CD4-positive, CD25-positive, alpha-beta regulatory T cell (primary cell): ENCODE measurements at places on chromosomes 12 and 14.

- no peak for DNase-seq
These were observed 113.4 kb downstream of the PLXNC1 start for GRCh38 chr12:94261786-94262185.

DNA sequence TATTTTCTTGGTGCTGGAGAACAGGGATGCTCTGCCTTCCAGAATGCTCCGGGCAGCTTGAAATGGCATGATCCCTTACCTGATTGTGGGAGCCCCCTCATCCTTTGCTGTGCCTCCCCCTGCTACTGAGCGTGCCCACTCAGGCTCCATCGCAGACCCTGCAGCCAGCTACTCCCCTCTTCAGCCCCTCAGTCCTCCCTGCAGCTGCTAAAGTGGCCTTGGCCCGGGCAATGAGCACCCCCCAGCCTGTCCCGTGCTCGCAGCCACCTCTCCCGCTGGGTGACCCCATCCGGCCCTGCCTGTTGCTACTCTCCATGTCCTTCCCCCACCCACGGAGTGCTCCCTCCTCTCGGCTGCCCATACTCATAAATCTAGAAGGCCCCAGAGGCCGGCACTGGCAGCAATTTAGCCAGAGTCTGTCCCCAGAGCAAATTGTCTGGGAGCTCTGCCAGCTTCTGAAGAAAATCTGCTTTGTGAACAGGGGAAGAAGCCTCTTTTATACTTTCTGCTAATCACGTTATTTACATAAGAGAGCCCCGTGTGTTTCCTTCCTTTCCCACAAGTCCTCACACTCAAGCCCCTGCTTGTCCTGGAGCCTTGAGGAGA is 143.7 kb upstream of the FRMD6 start:
- no peak for DNase-seq

DNA sequence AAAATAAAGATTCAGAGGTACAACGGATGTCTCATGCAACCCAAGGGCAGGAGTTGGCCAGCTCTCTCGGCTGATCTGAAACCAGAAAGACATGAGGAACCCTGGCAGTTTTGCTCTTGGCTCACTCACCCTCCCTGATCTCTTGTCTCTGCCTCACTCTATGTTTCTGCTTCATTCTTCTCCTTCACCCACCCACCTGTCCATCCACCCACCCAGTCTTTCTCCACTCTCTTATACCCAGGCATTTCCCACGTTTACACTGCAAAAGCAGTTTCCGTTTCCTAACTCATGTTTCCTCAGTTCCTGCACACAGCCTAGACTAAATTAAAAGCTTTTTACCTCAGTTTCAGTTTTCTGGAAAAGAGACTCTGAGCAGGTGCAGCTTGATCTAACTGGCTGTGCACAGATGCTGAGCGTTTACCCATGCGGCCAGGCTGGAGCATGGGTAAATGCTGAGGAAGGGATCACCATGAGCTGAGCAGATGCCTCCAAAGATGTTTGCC is 157.6 kb downstream of the PRKCH start:
- peak; percentile 65 for DNase-seq

DNA sequence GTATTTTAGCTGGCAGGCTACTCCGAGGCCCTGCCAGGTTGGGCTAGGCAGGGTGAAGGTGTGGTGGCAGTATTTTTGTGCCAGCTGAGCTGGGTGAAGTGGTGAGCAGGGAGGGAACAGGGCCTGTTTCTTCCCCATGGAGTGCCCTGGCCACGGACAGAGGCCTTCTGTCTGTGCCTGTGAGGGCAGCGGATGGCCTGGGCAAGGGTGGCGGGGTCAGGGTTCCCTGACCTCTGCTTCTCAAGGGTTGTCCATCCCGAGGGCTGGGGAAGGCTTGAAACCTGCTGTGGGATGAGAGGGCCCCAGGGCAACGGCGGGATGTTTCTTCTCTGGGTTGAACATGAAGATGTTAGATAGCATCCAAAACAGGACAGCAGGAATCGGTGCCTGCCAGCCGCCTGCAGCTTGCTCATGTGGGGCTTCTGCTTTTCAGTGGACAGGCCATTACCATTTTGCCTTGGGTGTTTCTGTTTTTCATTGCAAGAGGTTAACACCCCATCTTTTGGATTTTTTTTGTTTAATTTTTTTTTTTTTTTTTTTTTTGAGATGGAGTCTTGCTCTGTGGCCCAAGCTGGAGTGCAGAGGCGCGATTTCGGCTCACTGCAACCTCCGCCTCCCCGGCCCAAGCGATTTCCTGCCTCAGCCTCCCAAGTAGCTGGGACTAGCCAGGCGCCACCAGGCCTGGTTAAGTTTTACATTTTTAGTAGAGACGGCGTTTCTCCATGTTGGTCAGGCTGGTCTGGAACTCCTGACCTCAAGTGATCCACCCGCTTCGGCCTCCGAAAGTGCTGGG is 3.3 kb downstream of the MTA1 start:
- no peak for DNase-seq

DNA sequence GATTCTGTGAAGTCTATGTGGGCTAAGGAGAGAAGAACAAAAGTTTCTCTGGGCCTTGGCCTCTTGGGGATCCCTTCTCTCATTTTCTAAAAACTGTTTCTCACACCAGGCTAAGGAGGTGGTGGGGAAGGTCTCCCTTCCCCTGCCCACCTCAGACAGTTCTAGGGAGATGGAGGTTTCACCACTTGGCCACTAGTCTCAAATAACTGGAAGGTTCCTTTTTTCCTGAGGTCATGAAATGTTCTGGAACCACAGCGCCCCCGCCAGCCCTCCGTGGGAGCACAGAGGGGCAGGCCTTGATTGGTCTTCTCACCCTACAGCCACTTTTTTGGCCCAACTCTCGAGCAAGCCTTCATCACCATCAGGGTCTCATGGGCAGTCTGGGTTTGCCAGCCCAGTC is 12.6 kb downstream of the C12orf43 start:
- DNase-seq = no peak

GRCh38 chr14:49480053-49480760 is 106.0 kb downstream of the RPS29 start:
- DNase-seq = no peak
